ENCODE measurements at places on chromosomes 16 and 17. TPM values are rescaled to one million over a fixed set of nuclear protein-coding genes. Genes with fewer than 3 reads are reported as not detected.

Gene SLC12A3
- not detected for total RNA-seq

Gene WNT9B
- total RNA-seq: not detected

Gene CLEC19A
- total RNA-seq: not detected

Gene NT5C3B
- 61.9 TPM for total RNA-seq

Gene NPIPA8
- total RNA-seq: not detected

Gene CSF3
- total RNA-seq: not detected

Gene CCDC154
- 0.50 TPM for total RNA-seq

Gene SLC16A5
- total RNA-seq: 8.4 TPM

Gene PLA2G10
- total RNA-seq: not detected

Gene CACNG3
- not detected for total RNA-seq

Data from fibroblast of lung (primary cell).